Suprapubic skin (tissue), 4 donors: ENCODE measurements at places on chromosomes 6 and 20.
A peak's percentile ranks its signal among the peaks of the same experiment; 100 is the strongest.

DNA sequence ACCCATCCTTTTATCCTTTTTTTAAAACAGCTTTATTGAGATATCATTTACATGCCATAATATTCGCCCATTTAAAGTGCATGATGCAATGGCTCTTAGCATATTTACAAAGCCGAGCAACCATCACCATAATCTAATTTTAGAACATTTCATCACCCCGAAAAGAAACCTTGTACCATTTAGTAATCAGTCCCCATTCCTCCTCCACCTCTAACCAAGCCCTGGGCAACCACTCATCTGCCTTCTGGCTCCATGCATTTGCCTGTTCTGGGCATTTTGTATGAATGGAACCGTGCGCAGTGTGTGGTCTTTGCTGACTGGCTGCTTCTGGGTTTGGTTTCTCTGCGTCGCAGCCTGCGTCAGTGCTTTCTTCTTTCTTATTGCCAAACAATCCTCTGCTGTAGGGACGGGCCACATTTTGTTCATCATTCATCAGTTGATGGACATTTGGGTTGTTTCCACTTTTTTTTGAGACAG is 10.2 kb upstream of the EEF1A2 start:
- DNase-seq, result no peak
- H3K4me3 ChIP-seq, result no peak overlapping the region
- no peak overlapping the region for H3K27ac ChIP-seq
- no peaks in the 10 kb centered on the region for H3K4me1 ChIP-seq

- no peak overlapping the region for H3K4me3 ChIP-seq
- DNase-seq, result no peak
- H3K27me3 ChIP-seq, result no peaks in the 10 kb centered on the region
- no peaks in the 10 kb centered on the region for H3K36me3 ChIP-seq
Observed at GRCh38 chr6:97097068-97098047, 172.8 kb downstream of the KLHL32 start.

DNA sequence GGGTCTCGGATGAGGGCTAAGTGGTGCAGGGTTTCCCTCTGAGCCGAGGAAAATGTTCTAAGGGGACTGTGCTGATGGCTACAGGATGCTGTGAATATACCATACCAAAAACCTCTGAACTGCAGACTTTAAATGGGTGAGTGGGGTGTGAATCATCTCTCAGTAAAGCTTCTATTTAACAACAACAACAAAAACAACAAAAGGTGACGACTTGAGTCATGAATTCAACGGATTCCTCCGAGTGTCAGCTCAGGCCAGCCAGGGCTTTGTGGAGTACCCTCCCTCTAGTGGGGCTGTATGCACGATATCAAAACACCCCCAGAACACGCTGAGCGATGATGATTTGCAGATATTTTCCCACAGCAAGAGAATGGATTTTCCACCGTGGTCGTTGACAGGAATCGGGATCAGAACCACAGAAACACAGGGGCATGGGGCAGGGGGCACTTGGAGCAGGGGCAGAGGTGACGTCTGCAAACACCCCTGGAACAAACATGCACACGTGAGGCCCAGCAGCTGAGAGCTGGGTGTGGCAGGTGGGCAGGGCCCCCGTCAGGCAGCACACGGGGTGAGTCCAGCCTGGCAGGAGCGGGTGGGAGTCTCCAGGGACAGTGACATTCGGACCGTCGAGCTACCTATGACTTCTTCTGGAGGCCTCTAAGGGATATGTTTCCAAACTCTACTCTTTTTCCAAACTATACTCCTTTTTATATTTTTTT is 38.6 kb downstream of the SLC2A4RG start:
- no peaks in the 10 kb centered on the region for H3K27me3 ChIP-seq
- no peaks in the 10 kb centered on the region for H3K36me3 ChIP-seq
- H3K4me3 ChIP-seq, result no peak overlapping the region
- no peak for DNase-seq
- peaks cover 16% of the 10 kb centered on the region for H3K4me1 ChIP-seq

- H3K4me1 ChIP-seq, result peaks cover 15% of the 10 kb centered on the region
- H3K36me3 ChIP-seq, result no peaks in the 10 kb centered on the region
- H3K27ac ChIP-seq, result no peak overlapping the region
- H3K27me3 ChIP-seq, result no peaks in the 10 kb centered on the region
- DNase-seq, result no peak
Observed at GRCh38 chr6:143335865-143336264, 114.6 kb downstream of the ADAT2 start.

GRCh38 chr6:6315660-6316059 is 4.8 kb downstream of the F13A1 start:
- H3K4me1 ChIP-seq, result peaks cover 6% of the 10 kb centered on the region
- peaks cover 22% of the 10 kb centered on the region for H3K27me3 ChIP-seq
- no peak for DNase-seq
- no peak overlapping the region for H3K27ac ChIP-seq

DNA sequence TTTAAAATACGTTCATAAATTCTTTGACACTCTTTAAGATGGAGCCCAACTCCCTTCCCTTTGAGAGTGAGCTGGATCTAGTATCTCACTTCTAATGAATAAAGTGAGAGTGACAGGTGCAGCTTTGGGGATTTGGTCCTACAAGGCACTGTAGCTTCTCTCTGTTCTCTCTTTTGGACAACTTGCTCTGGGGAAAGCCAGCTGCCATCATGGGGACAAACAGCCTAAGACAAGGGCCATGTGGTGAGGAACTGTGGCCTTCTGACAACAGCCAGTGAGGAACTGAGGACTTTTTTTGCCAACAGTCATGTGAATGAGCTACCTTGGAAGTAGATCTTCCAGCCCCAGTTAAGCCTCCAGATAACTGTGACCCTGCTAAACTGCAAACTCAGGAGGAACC is 272.8 kb upstream of the AGPAT4 start:
- no peaks in the 10 kb centered on the region for H3K36me3 ChIP-seq
- no peak for DNase-seq
- H3K4me1 ChIP-seq, result no peaks in the 10 kb centered on the region
- H3K27ac ChIP-seq, result no peak overlapping the region
- no peak overlapping the region for H3K4me3 ChIP-seq

GRCh38 chr6:101290346-101290745 is 103.2 kb upstream of the GRIK2 start:
- no peak overlapping the region for H3K4me3 ChIP-seq
- no peak for DNase-seq
- no peak overlapping the region for H3K27ac ChIP-seq
- no peaks in the 10 kb centered on the region for H3K27me3 ChIP-seq
- no peaks in the 10 kb centered on the region for H3K4me1 ChIP-seq
- no peaks in the 10 kb centered on the region for H3K36me3 ChIP-seq

- no peaks in the 10 kb centered on the region for H3K27me3 ChIP-seq
- H3K27ac ChIP-seq, result peak overlapping the region; percentile 94
- DNase-seq, result no peak
- peaks cover 48% of the 10 kb centered on the region for H3K4me1 ChIP-seq
Observed at GRCh38 chr6:3825331-3825831, 23.8 kb upstream of the FAM50B start.

DNA sequence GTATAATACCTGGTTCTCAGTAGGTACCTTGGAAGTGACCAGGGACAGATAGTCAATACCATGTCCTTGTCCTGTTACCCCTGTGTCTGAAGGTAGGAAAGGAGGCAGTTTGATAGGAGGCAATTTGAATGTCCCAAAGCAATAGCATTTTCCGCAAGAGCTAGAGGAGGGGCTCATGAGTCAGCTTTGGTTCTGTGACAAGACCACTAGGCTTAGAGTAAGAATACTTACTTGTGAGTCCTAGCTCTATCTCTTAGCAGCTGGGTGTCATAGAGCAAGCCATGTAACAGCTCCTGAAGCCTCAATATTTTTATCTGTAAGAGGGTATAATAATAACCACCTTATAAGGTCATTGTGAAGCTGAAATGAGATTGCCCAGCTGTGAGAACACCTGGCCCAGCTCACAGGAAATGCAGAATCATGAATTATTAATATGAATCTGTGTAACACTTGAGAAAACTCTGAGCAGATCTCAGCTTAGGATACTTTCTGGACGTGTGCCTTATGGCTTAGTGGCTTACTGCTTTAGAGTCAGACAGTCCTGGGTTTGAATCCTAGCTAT is 58.6 kb downstream of the DAAM2 start:
- H3K4me1 ChIP-seq, result no peaks in the 10 kb centered on the region
- no peak overlapping the region for H3K27ac ChIP-seq
- DNase-seq, result no peak
- H3K36me3 ChIP-seq, result no peaks in the 10 kb centered on the region

DNA sequence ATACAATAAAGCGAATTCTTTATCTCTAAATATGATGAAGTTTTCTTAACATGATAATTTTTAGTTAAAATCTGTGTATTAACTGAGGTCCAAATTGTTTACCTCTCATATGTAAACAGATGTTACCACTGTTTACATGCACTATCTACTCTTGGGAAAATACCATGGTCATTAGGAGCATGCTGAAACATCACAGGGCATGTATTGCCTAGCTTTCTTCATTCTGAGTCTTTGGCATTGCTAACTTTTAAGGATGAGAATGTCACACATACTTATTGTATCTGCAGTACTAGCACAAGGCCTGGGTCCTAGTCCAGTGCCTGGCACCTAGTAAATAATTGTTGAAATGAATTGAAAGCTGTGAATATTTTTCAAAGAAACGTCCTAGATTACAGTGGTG is 20.6 kb downstream of the SMPDL3A start:
- no peaks in the 10 kb centered on the region for H3K27me3 ChIP-seq
- peaks cover 21% of the 10 kb centered on the region for H3K36me3 ChIP-seq
- H3K4me1 ChIP-seq, result peaks cover 4% of the 10 kb centered on the region
- H3K27ac ChIP-seq, result no peak overlapping the region

GRCh38 chr20:38905375-38905774 is 20.8 kb upstream of the FAM83D start:
- no peak overlapping the region for H3K27ac ChIP-seq
- peaks cover 4% of the 10 kb centered on the region for H3K27me3 ChIP-seq
- no peaks in the 10 kb centered on the region for H3K36me3 ChIP-seq
- H3K4me3 ChIP-seq, result no peak overlapping the region
- no peaks in the 10 kb centered on the region for H3K4me1 ChIP-seq

DNA sequence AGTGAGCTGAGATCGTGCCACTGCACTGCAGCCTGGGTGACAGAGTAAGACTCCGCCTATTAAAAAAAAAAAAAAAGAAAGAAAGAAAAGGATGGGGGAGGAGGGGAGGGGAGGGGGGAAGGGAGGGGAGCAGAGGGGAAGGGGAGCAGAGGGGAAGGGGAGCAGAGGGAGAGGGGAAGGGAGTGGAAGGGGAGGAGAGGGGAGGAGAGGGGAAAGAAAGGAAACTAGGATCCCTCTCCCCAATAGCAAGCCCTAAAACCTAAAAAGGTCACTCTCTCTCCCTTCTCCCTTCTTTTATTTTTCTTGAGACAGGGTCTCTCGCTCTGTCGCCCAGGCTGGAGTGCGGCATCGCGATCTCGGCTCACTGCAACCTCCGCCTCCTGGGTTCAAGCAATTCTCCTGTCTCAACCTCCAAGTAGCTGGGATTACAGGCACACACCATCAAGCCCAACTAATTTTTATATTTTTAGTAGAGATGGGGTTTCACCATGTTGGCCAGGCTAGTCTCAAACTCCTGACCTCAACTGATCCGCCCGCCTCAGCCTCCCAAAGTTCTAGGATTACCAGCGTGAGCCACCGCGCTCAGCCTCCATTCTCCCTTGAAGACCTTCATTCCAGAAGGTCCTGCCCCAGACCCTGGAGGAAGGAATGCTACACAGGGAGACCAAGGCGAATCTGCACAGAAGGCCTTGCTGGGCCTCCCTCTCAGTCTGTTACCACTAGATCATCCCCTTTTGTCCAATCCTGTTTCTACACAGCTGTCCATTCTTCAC is 45.8 kb upstream of the PIM1 start:
- H3K4me3 ChIP-seq, result no peak overlapping the region
- no peaks in the 10 kb centered on the region for H3K36me3 ChIP-seq
- no peak for DNase-seq
- no peaks in the 10 kb centered on the region for H3K4me1 ChIP-seq
- H3K27me3 ChIP-seq, result no peaks in the 10 kb centered on the region

DNA sequence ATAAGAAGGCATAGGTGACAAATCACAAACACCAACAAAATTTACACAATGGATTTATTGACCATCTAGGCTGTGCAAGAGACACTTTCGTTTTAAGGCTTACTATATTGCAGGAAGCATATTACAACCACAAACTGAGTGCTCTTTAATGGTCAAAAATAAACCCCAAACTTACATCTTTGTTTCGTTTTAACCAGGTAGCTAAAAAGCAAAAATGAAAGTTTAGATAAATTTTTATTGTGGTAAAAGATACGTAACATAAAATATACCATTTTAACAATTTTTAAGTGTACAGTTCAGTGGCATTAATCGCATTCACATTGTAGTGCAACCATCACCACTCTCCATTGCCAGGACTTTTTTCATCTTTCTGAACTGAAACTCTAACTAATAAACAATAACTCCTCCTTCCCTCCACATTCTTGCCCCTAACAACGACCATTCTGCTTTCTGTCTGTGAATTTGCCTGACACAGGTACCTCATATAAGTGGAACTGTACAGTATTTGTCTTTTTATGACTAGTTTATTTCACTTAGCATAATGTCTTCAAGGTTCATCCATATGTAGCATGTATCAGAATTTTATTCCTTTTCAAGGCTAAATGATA is 32.3 kb upstream of the DUSP22 start:
- no peak overlapping the region for H3K27ac ChIP-seq
- no peak for DNase-seq
- H3K4me3 ChIP-seq, result no peak overlapping the region
- H3K27me3 ChIP-seq, result no peaks in the 10 kb centered on the region
- H3K4me1 ChIP-seq, result no peaks in the 10 kb centered on the region

GRCh38 chr6:125824946-125825771 is 34.4 kb downstream of the NCOA7 start:
- peaks cover 29% of the 10 kb centered on the region for H3K4me1 ChIP-seq
- no peaks in the 10 kb centered on the region for H3K27me3 ChIP-seq
- DNase-seq, result no peak

GRCh38 chr6:41443616-41444525 is 102.3 kb upstream of the FOXP4 start:
- no peak for DNase-seq
- H3K4me1 ChIP-seq, result peaks cover 15% of the 10 kb centered on the region
- H3K4me3 ChIP-seq, result peak overlapping the region; percentile 17
- no peaks in the 10 kb centered on the region for H3K36me3 ChIP-seq

DNA sequence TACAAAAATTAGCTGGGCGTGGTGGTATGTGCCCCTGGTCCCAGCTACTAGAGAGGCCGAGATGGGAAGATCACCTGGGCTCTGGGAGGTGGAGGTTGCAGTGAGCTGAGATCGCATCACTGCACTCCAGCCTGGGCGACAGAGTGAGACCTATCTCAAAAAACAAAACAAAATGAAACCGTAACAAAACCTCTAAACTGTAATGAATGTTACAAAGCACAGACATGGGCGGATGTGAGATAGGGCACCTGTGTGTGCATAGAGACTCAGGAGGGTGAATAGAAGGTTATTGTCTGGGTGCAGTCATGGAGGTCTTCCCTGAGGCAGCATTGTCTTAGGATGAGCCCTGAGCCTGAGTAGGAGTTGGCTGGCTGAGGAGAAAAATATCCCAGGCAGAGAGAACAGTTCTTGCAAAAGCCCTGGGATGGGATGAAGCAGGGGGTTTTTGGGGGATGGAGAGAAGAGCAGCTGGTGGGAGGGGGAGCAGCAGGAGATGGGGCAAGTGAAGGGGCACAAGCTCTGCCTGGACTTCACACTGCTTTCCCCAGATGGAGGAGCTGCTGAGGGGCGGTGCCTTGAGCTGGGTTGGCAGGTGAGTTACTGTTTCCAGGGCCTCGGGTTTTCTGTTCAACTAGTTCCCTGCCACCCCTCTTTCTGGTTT is 5.2 kb downstream of the BCAS4 start:
- H3K36me3 ChIP-seq, result no peaks in the 10 kb centered on the region
- no peak for DNase-seq
- H3K27me3 ChIP-seq, result no peaks in the 10 kb centered on the region
- H3K4me3 ChIP-seq, result no peak overlapping the region
